M059J (cell line): ENCODE measurements at places on chromosomes 13 and 19.

DNA sequence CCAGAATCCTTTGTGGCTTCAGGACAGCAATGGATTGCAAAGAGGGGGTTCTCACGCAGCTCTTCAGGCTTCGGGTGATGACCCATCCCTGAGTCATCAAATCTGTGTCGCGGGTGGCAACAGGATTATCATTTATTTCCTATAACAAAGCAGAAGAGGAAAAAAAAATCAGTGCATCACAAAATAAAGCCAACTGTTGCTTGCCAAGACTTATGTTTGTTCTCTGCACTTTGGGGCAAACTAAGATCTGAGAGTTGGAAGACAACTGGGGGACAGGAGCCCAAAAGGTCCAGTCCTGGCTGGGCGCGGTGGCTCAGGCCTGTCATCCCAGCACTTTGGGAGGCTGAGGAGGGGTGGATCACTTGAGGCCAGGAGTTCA, 6.4 kb downstream of the GNA15 start:
- DNase-seq: peak; percentile 95

- DNase-seq: peak; percentile 6
Observed at GRCh38 chr13:27783111-27783510, 9.2 kb upstream of the GSX1 start.

- DNase-seq: peak; percentile 51
Observed at GRCh38 chr13:73096638-73097037, 37.8 kb downstream of the KLF5 start.

GRCh38 chr19:2283835-2284507, 2.0 kb upstream of the PEAK3 start:
- DNase-seq: no peak

GRCh38 chr19:31937983-31938382, 407.4 kb upstream of the ZNF507 start:
- no peak for DNase-seq

GRCh38 chr19:48553676-48554384, 1.9 kb downstream of the SULT2B1 start:
- peak; percentile 98 for DNase-seq

DNA sequence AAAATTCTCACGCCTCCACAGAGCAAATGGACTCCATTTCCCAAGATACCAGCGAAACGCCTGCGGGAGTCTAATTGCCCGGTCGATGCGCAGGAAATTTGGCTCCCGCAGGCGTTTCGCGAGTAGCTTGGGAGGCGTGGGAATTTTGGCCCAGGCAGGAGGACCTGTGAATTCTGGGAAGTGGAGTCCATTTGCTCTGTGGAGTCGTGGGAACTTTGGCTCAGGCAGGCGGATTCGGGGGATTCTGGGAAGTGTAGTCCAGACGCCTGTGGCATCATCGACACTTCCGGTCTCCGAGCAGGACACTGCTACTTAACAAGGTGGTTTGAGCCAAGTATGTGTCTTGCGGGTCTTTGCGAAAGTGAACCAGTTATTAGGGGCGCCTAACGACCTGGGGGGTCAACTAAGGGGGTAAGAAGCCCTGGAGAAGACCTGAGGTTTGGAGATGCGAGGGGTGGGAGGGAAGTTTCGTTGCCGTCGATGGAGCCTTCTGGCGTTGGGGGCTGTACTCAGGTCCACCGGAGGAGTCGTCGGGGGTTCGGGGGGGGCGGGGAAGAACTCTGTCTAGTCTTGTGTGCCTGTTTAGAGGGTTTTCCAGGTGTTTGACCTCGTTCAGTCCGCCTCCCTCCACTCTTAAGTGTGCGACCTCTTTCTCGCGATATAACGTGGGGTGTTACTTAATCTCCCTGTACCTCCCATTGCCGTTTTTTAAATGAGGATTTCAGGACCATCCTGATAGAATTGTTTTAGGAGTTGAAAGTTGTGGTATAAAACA, at the start of gene ZNF155:
Gene ZNF155 (plus strand): TSS at position 277 of the 775 bp plus-strand sequence. CDS start 4,356 bp downstream, outside the sequence.
- peak; percentile 99 for DNase-seq

- no peak for DNase-seq
Observed at GRCh38 chr19:6590258-6590826, 608 bp downstream of the CD70 start.
